ENCODE measurements at places on chromosomes 1 and 21.
A peak's percentile ranks its signal among the peaks of the same experiment; 100 is the strongest.

DNA sequence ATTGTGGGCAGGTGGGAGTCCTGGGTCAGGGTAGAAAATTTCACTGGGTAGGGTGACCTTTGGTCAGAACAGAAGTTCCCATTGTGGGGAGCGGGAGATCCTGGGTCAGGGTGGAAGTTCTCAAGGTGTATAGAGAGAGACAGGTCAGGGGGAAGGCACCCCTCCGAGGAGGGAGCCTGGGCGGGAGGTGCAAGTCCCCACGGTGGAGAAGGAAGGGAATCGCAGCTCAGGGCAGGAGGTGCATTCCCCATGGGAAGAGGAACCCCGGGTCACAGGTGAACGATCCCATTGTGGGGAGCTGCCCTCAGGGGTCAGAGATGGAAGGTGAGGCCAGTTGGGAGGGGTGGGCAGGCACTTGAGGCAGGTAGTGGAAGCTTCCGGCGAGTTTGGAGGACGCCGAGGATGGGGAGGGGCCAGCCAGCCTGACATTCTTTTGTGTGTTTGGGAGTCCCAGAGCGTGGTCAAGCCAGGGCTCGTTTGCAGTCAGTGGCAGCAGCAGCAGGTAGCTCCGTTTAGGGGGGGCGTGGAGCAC is 637 bp downstream of the LYPLA2 start:
- DNase-seq = no peak

GRCh38 chr1:16903054-16903453 is 7.3 kb downstream of the RNU1-2 start:
- no peak for DNase-seq

GRCh38 chr1:216794586-216794985 is 71.4 kb upstream of the ESRRG start:
- no peak for DNase-seq

DNA sequence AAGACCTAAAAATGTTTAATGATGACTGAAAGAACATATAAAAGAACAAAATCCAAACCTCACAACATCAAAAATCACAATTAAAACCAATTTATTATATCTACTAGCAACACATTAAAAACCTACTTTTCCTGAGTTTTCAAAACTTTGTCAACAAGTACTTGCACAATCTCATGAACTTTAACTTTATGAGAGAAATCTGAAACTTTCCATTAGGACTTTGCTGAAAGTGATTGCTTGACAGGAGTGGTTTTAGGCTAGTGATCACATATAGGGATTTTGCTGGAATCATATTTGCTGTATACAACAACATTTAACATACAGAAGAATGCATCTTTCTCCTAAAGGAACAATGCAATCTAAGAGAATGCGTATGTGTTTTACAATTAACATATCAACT is 13.2 kb downstream of the HNRNPR start:
- DNase-seq = no peak

DNA sequence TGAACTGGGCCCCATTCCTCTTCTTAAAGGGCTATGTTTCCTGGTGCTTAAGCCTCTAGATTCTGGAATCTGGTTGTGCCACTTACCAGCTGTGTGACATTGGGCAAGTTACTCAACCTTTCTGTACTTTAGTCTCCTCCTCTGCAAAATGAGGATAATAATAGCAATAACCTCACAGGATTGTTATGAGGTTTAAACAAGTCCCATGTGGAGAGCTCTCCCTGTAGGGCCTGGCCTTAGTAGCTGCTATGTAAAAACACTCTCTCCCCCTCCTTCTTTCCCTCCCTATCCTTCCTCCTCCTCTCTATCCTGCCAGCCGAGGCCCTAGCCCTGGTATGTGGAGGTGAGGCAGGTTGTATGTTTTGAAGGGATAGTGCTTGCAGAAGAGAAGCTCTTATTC is 8.2 kb upstream of the PEAR1 start:
- no peak for DNase-seq

DNA sequence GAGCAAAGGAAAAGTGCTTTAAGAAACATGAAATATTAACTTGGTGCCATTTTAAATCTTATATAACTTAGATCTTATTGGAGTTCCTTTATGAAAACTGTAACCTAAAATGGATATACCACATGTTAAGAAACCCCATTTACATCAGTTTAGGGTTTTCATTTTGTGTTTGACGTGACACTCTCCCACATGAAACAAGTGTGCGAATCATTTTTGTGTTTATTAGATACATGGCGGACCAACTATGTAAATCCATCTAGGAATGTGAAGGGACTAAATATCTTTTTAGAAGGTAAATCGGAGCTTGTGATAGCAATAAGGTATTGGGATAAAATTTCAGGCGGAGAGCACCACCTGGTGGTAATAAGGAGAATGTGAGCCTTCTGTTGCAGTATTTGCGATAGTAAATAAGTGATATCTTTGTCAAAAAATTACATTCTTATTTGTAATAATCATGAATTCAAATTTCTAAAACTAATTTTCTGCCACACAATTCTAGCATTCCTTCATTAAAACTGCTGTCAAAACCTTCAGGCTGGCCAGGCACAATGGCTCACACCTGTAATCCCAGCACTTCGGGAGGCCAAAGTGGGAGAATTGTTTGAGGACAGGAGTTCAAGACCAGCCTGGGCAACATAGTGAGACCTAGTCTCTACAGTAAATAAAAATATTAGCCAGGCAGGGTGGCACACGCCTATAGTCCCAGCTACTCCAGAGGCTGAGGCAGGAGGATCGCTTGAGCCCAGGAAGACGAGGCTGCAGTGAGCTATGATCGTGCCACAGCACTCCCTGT is 31.3 kb downstream of the SMAP2 start:
- no peak for DNase-seq

GRCh38 chr1:153922972-153923925 is at the start of gene GATAD2B:
GATAD2B (minus strand) TSS chr1:153922972; CDS start chr1:153828347, 94,625 bp downstream.
- peak; percentile 100 for DNase-seq

DNA sequence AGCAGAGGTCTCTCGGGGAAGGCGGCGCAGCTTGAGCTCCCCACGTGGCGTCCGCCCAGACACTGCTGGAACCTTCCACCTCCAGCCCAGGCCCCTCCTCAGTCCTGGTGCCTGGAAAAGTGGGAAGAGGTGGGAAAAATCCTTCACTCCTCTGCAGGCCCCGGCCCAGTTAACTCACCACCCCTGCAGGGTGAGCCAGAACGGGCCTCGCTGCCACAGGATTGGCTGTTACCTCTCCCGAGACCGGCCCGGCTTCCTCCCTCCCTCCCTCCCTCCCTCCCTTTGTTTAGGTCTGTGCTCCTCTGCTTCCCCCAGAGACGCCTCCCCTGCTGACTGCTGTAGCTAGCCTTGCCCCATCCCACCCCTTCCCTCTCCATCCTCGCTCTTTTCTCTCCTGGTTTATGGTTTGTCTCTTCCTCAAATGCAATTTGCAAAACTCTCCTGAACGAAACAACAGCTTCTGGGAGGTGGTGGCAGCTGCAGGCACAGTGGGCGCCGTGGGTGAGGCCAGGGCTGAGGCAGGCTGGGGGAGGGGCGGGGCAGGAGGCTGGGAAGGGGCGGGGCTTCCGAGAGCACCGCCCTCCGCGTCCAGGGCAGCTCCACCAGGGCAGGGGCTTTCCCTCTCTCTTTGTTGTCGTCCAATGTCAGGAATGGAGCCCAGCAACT is 6.5 kb downstream of the CAPN9 start:
- peak; percentile 60 for DNase-seq

GRCh38 chr1:92882819-92883218 is 51.0 kb downstream of the RPL5 start:
- DNase-seq = no peak

DNA sequence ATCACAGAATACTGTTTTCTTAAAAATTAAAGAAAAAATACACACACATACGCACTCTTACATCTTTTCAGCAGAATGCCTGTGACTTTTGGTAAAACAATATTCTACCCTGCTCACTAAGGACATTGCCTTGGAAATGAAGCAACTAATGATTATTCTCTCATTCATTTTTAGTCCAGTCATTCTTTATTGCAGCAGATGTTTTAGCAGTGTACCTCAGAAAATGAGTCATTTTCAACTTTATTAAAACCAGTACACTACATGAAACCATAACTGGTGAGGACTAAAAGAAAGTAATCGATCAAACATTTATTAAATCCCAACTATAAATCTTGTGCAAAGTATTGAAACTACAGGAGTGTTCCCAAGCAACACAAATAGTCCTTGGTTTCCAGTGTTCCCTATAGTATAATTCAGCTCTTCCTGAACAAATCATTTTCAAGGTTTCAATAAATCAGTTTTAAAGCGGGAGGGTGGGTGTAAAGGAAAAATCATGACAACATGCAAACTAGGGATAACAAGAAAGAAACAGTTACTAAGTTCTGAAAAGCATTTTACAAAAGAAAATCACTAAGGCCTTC is 114.2 kb downstream of the ADGRL4 start:
- DNase-seq = no peak

GRCh38 chr1:109475261-109475660 is 8.4 kb upstream of the ATXN7L2 start:
- DNase-seq = no peak

DNA sequence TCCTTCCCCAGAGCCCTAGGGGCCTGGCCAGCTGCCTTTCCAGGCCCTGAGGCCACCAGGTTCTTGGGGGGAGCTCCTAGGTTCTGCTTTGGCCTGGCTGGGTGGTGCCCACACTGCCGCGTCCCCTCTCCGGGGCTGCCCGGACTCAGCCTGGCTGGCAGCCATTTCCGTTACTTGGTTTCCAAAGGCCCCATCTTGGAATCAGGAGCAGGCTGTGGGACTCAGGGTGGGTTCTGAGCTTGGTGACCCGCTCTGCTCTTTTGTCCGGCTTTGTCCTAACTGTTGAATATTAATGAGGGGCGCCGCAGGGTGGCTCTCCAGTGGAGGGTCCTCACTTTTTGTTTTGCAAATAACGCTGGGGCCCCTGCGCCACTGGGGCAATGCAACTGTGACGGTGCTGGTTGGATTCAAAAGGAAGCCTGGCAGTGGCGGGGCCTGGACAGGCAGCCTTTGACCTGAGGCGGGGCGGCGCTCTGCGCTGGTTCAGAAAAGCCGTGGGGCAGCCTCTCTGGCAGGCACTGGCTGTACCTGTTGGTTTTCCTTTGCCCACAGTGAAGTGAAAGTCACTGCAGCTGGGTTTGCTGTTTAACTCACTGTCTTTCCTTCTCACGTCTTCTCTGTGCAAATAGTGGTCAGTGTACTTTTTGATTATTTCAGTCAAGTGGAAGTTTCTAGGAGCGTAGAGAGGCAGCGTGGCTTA is 20.2 kb downstream of the SKI start:
- DNase-seq = peak; percentile 32

DNA sequence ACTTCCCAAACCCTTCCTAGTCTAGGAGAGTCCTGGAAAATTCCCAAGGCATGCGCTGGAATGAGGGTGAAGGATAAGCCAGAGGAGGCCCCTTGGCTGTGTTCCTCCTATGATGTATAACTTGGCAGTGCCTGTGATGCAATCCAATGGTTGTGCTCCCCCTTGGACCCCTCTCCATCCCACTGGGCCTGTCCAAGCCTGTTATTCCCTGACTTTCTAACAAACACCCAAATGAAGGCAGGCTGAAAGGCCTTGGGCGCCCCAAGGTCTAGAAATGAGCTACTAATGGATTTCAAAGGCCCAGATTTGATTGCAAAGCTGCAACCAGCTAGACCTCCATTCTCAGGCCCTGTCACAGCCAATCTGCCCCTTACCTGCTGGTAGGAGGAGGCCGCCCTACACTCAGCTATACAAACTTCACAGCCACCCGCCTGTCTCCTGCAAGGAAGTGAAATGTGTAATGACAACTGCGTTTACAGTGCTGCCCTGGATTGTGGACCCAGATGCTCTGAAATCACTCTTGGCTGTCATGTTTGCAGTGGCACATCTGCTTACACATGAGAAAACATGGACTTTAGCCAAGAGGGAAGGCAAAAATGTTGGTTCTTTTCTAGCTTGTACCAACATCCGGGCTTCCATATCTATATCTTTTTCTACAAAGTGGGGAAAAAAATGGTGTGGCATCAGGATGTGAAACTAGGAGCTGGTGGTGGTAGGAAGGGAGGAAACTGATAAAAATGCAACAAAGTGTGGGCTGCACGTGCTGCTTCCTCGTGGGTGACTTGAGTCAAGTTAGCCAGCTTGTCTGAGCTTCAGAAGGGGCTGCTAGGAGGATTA is 130.4 kb downstream of the TRABD2B start:
- no peak for DNase-seq

DNA sequence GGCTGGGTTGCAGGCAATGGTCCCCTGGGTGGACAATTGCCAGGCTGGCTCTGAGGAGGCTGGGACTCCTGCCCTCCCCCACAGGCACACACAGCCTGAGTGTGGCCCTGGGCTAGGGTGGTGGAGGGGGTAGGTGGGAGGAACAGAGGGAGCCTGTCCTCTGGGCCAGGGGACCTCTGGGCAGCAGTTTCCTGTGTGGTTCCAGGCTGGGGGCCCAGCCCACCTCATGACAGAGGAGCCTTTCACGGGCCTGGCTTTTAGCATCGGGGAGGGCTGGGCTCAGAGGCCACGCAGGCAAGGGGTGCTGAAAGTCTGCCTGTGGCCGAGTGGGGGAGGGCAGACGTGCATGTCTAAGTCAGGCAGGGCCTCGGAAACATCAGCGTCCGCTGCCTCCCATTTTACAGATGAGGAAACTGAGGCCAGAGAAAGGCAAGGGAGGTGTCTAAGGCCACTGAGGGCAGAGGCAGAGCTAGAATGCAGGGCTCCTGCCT is 7.0 kb downstream of the EXTL1 start:
- no peak for DNase-seq

DNA sequence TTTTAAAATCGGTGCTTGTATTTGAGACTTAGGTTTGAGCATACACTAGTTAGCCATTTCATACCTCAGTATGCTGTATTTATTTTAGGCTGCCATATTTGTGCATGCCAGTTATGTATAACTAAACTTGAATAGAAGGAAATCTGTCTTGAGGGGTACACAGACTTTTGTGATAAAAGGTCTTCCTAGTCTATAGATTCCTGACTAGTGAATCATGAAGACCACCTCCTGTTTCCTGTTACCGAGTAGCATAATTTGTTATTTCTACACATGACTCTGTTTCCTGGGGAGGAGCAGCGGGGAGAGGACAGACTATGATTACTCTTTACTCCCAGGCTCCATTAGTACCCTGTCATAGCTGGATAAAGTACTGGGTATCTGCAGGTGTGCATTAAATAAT is 316.8 kb upstream of the SNX7 start:
- DNase-seq = no peak

DNA sequence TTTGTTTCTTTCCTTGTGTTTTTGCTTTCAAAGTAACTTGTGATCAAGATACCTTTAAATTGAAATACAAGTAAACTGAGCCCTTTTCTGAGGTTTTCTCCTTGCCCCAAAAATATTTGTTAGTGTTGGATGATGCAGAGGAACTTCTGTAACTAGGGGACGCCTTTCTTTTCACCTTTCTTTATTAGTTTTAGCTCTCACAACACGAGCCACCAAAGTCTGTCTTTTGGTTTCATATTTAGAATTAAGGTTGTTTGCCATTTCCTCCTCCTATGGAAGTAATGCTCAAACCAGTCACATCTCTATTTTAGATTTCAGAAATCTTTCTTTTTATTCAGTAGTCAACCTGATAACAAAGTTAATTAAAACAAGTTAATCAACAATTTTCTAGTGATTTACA is 120.8 kb downstream of the ZP4 start:
- no peak for DNase-seq

DNA sequence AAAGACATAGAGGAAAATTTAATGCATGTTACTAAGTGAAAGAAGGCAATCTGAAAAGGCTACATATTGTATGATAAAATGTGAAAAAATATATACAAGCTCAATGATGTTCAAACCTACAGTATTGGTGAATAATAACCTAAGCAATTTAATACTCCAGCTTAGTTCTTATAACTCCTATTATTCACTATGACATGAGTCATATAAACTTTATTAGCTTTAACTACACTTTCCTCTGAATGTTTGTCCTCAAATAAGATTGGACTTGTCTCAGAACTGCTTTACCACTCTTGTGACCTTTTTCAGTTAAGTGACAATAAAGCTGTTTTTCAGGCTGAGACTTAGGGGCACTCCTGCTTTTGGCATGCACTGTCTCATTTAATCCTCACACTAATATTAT is 50.9 kb downstream of the CNST start:
- no peak for DNase-seq
